ENCODE measurements at places on chromosomes 5 and 9.

DNA sequence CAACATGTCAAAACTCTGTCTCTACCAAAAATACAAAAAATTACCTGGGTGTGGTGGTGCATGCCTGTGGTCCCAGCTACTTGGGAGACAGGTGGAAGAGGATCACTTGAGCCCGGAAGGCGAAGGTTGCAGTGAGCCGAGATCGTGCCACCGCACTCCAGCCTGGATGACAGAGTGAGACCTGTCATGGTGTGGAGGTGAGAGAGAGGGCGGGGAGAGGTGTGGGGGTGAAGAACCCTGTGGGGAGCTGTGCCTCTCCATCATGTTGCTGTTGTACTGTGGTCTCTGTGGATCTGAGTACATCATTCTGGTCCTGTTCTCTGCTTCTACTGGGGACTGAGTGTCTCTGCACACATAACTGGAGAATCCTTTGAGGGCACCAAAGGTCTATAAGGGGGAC lies 11.3 kb upstream of the SLC34A1 start:
- DNase-seq = no peak

DNA sequence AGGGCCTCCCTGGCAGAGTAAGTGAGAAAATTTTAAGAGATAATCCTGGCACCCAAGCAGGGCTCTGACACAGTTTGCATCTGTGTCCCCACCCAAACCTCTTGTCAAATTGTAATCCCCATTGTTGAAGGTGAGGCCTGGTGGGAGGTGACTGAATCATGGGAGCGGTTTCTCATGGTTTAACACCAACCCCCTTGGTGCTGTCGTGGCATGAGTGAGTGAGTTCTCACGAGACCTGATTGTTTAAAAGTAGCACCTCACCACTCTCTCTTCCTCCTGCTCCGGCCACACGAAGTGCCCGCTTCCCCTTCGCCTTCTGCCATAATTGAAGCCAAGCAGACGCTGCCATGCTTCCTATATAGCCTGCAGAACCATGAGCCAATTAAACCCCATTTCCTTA lies 80.1 kb downstream of the FBXW11 start:
- DNase-seq = no peak

- DNase-seq = no peak
These were observed 290.6 kb downstream of the PIK3R1 start for GRCh38 chr5:68505917-68506860.

DNA sequence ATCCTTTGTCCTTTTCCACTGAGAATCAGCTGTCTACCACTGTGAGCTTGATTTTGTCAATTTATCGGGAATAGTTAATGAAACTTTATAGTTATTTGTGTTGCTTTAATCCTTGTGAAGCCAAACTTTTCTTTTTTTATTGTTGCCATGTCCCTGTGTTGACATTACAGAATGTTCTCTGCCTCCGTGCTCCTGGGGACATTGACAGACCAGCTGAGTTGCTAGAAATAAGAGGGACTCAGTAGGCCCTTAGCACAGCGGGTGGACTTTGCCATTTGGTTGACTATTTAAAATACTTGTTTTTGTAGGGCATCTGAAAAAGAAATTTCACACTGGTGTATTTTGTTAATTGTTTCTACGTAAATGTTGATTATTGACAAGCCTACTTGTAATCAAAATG lies 70.5 kb downstream of the IL31RA start:
- no peak for DNase-seq

- no peak for DNase-seq
These were observed 78.2 kb downstream of the BASP1 start for GRCh38 chr5:17295671-17296070.

GRCh38 chr5:180438785-180439780 lies 55.1 kb upstream of the CNOT6 start:
- no peak for DNase-seq
